Activated CD8-positive, alpha-beta memory T cell treated with anti-CD3 and anti-CD28 coated beads, Interleukin-2, amount 50 U/mL, for 4 hours (primary cell): ENCODE measurements at places on chromosomes 5 and 9.
A peak's percentile ranks its signal among the peaks of the same experiment; 100 is the strongest.

DNA sequence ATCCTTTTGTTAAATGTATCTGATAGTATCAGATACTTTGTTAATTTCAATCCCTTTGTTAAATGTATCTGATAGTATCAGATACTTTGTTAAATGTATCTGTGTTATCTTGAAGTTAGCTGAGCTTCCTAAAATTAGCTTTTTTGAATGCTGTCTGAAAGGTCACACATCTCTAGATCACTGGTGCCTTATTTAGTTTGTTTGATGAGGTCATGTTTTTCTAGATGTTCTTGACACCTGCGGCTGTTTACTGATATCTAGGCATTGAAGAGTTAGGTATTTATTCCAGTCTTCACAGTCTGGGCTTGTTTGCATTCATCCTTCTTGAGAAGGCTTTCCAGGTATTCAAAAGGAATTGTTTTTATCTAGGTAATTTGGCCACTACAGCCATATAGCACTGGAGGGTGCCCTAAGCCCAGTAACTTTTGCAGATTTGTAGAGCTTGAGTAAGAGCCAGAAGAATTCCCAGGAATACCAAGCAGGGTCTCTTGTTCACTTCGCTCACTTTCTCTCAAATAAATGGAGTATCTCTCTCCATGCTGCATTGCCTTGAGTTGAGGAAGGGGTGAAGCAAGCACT lies 435.4 kb upstream of the GRAMD2B start:
- DNase-seq = no peak

GRCh38 chr9:106772523-106773290 lies 90.3 kb upstream of the ZNF462 start:
- DNase-seq = no peak

DNA sequence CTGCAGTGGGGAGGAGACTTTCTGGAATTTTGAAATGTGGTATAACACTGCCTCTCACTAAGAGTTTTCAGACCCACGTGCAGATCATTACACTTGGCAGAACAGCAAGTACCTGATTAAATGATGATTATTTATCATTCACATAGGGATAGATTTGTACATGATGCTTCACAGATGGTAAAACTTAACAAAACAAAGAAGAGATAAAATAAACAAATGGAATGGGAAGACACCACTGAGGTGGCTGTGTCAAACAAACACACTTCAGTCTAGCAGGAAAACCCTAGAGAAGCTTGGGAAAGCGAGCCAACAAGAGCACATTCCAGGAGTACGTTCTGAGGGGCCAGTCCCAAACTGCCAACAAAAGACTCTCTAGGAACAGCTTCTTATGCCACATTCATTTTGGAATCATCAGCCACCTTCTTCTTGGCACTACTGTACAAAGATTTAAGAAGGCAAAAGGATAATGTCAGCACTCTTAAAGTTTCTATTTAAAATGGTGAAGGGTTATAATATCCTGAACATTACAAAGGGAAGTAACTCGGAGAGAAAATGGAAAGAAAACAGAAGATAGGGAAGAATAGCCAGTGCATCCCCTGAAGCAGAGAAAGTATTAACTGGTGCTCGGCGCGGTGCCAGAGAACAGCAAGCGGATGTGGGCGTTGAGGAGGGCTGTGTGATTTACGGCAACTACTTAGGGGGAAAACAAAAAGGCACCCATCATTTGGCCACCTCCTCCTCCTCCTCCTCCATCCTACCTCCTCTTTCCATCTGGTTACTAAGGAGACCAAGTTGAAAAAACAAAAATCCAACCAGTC lies 1.6 kb downstream of the MED27 start:
- DNase-seq = peak; percentile 28

GRCh38 chr9:94887721-94888120 lies 161.2 kb downstream of the AOPEP start:
- DNase-seq = no peak

GRCh38 chr5:3343211-3343610 lies 252.4 kb upstream of the IRX1 start:
- DNase-seq = no peak

DNA sequence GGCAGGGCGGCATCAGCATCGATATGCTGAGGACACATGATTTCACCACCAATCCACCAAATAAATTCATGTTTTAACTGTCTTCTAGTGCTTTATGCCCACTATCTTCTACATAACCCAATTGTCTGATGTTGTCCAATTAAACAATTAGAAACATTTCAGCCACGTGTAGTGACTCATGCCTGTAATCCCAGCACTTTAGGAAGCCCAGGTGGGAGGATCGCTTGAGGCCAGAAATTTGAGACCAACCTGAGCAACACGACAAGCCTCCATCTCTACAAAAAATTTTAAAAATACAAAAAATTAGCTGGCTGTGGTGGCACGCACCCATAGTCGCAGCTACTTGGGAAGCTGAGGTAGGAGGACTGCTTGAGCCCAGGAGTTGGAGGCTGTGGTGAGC lies 128.1 kb downstream of the MYO10 start:
- no peak for DNase-seq

- DNase-seq = no peak
Measured at GRCh38 chr9:89454498-89455355, 43.2 kb downstream of the SEMA4D start.

GRCh38 chr9:96413302-96414221 lies 4.6 kb downstream of the ZNF367 start:
- peak; percentile 22 for DNase-seq
